ENCODE measurements at places on chromosomes 1 and 21.

GRCh38 chr21:42524341-42525028, 10.8 kb downstream of the SLC37A1 start:
- no peak for DNase-seq

- no peak for DNase-seq
These were observed 5.5 kb downstream of the RNF223 start for GRCh38 chr1:1068517-1069055.

DNA sequence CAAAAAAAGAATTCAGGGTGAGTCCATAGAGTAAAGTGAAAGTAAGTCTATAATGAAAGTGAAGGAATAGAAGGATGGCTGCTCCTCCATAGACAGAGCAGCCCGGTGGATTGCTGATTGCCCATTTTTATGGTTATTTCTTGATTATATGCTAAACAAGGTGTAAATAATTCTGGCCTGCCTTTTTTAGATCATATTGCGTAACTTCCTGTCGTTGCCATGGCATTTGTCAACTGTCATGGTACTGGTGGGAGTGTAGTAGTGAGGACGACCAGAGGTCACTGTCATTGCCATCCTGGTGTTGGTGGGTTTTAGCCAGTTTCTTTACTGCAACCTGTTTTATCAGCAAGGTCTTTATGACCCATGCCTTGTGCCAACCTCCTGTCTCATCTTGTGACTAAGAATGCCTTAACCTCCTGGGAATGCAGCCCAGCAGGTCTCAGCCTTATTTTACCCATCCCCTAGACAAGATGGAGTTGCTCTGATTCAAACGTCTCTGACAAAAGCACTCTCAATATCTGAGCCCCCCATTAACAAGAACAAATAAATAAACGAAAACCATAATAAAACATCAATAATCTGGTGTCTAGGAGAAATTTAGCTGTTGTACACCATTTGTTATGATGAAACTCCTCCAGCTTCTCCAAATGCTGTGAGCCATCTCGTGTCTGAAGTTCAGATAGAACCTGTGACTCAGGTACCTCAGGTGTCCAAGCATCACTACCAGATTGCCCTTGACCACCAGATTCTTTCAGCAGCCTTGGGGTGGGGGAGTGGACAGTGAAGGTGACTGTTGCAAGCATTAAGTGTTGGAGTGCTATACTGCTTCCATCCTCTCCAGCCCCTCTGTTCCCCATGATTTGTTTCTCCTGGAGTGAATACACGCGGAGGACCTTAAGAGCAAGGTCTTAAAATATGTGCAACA, 36.0 kb downstream of the EBNA1BP2 start:
- DNase-seq: no peak

- DNase-seq: no peak
These were observed 6.4 kb downstream of the RIPK4 start for GRCh38 chr21:41760411-41760810.

- DNase-seq: no peak
These were observed 80.8 kb downstream of the C21orf91 start for GRCh38 chr21:17738176-17738953.

DNA sequence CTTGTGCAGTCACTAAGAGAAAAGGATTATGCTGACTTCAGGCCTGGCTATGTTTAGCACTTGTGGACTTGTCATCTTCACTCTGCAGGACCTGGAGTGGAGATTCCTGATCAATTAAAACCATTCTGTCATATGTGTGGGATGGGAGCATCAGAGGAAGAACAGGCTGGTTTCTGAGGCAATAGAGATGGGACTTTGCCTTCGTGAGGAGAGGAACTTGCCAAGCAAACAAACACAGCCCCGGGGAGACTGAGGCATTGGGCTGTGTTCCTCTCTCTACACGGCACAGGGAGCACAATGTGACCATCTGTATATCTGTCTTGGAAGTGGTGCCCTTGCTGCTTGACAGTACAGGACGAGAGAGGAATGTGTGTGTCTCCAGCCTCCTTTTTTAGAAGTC, 23.1 kb downstream of the VASH2 start:
- no peak for DNase-seq

GRCh38 chr1:232443372-232443771, 186.6 kb downstream of the SIPA1L2 start:
- no peak for DNase-seq

GRCh38 chr1:62210960-62211359, 16.3 kb downstream of the L1TD1 start:
- no peak for DNase-seq

GRCh38 chr21:45117314-45117713, 42.9 kb downstream of the ADARB1 start:
- DNase-seq: no peak

- no peak for DNase-seq
These were observed 17.0 kb downstream of the MCM3AP start for GRCh38 chr21:46268371-46268770.

GRCh38 chr1:22606161-22606560, 30.3 kb upstream of the C1QA start:
- no peak for DNase-seq

GRCh38 chr1:14784790-14785773, 186.6 kb downstream of the KAZN start:
- no peak for DNase-seq

DNA sequence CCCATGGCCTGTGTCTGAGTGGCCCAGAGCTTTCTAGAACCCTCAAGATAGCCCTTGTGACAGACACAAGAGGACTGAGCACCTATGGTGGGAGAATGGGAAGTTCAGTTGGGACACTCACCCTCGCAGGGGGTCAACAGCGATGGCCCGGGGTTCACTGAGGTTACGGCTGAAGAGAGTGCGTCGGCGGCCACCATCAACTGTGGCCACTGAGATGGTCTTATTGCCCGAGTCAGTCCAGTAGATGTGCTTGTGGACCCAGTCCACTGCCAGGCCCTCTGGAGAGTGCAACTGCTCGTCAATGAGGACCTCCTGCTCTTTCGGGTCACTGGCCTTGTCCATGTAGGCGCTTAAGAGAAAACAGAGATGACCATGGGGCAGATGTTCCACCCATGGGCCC, 25.7 kb upstream of the MAGOH start:
- DNase-seq: no peak

DNA sequence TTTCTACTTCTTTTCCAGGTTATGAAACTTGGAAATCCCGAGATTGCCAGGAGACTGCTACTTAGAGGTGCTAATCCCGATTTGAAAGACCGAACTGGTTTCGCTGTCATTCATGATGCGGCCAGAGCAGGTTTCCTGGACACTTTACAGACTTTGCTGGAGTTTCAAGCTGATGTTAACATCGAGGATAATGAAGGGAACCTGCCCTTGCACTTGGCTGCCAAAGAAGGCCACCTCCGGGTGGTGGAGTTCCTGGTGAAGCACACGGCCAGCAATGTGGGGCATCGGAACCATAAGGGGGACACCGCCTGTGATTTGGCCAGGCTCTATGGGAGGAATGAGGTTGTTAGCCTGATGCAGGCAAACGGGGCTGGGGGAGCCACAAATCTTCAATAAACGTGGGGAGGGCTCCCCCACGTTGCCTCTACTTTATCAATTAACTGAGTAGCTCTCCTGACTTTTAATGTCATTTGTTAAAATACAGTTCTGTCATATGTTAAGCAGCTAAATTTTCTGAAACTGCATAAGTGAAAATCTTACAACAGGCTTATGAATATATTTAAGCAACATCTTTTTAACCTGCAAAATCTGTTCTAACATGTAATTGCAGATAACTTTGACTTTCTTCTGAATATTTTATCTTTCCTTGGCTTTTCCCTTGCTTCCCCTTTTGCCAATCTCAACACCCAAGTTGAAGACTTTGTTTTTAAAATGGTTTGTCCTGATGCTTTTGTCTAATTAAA, 4.0 kb downstream of the CDKN2C start:
- DNase-seq: no peak

GRCh38 chr1:212182579-212182978, 102.6 kb upstream of the PPP2R5A start:
- DNase-seq: no peak

GRCh38 chr1:212487774-212488435, 55.2 kb downstream of the NENF start:
- DNase-seq: no peak

GRCh38 chr21:36412916-36413315, 27.7 kb downstream of the CHAF1B start:
- DNase-seq: no peak

- DNase-seq: no peak
These were observed 3.0 kb upstream of the TUFT1 start for GRCh38 chr1:151537112-151537511.

- no peak for DNase-seq
These were observed 32.8 kb downstream of the INTS7 start for GRCh38 chr1:212002536-212002935.

DNA sequence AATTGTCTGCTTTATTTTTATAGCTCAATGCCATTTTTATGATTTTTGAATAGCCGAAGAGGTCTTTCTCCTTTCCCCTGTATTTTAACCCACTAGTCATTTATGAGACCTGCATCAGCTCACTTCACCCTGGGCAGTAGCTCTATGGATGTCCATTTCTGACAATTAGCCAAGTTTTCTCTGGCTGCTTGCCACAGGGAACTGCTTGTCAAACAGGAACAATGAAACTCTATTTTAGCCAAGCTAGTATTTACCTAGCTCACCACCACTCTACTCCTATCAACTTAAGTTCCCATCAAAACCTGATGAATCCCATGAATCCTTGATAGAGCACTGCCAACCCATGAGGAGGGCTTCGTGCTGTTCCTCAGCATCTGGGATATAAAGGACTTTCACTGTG, 406.7 kb downstream of the RWDD3 start:
- DNase-seq: no peak

Data from HEK293T (cell line).